ENCODE measurements at places on chromosomes 11 and 22.

- DNase-seq = no peak
These were observed 67.1 kb downstream of the GGTLC2 start for GRCh38 chr22:22711532-22711913.

- no peak for DNase-seq
These were observed 11.7 kb upstream of the RDX start for GRCh38 chr11:110308071-110308470.

DNA sequence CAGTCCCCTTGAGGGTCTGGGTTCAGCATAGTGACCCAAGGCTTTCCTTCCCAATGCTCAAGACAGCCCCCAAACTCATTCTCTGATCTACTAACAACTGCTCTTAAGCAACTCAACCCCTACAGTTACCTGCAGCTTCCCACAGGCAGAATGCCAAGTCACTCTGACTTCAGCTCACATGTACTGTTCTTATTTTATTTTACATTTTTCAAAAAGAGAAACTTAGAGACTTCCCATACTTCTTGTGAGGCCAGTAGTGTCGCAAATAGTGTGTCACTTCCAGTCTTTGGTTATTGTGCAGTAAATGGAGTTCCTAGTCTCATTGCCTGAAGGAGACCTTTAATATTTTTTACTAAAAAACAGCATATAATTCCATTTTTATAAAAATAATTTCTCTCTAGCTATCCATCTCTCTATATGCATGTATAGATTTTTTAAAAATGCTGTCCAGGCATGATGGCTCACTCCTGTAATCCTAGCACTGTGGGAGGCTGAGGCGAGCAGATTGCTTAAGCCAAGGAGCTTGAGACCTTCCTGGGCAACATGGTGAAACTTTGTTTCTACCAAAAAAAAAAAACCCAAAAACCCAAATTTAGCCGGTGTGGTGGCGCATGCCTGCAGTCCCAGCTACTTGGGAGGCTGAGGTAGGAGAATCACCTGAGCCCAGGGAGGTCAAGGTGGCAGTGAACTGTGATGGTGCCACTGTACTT is 41.8 kb downstream of the ENTHD1 start:
- no peak for DNase-seq

GRCh38 chr22:43917521-43917920 is 6.1 kb upstream of the PNPLA3 start:
- no peak for DNase-seq

DNA sequence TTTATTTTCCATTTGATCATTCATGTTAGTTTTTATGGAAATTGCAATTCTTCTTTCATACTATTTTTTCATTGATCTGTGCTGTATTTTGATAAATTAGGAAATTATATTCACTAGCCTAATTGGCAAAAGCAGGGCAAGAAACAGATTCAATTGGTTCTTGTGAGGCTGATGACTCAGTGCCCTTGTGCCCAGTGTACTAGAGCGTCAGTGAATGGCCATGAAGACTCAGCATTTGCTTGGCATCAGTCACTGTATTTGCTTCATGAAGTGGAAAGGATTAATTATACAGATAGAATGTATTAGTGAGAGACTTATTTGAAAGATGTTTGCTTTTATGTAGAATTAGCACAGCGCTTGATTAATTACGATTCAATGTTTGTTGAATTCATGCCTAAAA is 31.8 kb downstream of the MRGPRX1 start:
- no peak for DNase-seq

DNA sequence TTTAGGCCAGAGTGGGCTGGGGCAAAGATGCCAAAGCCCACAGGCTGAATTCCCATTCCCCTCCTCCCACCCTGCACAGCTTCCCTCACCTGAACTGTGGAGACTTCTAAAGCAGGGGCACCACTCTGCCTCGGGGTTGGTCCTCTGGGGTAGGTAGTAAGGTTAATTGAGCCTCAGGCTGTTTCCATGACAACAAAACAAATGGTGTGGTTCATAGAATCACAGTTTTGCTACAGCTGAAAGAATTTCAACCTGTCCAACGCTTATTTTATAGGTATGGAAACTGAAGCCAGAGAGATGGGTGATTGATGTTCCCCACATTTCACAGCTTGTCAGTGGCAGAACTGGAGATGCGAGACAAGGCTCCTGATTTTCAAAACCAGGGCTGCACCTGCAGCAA is 109.5 kb downstream of the SNX19 start:
- no peak for DNase-seq

DNA sequence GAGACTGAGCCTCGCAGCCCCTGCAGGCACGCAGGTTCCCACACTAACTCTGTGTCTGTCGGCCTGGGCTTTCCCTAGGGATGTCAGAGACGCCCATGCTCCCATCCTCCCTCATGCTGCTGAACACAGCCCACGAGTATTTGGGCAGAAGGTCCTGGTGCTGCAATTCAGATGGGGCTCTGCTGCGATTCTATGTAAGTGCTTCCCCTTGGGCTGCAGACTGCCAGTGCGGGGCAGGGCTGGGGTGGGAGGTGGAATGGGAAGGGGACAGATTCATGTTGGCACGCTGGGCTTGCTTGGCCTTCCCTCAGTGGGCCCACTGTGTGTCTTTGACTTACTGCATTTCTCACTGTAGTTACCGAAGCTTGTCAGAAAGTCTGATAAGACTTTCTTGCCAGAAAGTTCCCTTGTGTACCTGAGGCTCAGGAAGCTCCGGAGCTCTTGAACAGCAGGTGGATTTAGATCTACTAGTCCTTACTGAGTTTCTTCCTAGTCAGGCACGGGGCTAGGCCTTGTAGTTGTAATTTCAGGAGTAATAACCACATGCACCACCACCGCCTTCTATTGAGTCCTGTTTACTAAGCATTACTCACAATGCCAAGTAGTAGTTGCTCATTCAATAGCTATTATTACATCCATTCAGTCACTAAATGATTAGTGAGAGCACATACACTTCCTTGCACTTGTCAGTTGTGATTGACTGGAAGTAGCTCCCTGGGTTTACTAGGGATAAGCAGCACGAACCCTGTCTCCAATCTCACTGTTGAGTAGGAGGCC is 65.2 kb downstream of the CABIN1 start:
- DNase-seq = no peak

GRCh38 chr11:76291576-76292526 is 85.5 kb upstream of the WNT11 start:
- DNase-seq = no peak

DNA sequence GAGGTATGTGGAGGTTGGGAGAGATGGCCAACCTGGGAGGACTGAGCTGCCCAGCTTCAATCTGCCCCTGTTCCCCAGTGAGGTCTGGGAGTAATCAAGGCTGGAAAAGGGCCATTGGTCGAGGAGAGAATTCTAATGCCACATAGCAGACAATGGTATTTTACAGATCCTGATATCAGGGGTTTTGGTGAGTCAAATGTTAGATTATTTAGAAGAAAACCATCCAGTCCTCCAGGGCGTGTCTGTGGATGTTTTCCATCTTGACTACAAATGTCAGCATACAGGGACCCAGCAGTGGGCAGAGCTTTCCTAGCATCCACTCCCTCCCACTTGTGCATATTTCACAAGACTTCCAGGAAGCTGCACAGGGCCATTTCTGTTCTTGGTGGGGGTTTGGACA is 107.9 kb downstream of the SCN3B start:
- DNase-seq = no peak

DNA sequence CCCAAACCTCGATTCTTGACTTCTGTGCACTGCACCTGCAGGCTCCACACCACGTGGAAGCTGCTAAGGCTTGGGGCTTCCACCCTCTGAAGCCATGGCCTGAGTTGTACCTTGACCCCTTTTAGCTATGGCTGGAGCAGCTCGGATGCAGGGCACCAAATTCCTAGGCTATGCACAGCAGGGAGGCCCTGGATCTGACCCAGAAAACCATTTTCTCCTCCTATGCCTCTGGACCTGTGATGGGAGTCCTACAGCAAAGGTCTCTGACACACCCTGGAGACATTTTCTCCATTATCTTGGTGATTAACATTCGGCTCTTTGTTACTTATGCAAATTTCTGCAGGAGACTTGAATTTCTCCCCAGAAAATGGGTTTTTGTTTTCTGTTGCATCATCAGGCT is 309.2 kb upstream of the DDI1 start:
- no peak for DNase-seq

- DNase-seq = no peak
These were observed 47.5 kb downstream of the LINC01488 start for GRCh38 chr11:69529001-69529400.

GRCh38 chr11:58866788-58867187 is 22.3 kb upstream of the GLYATL2 start:
- DNase-seq = no peak

GRCh38 chr11:61973476-61974162 is 6.2 kb upstream of the FTH1 start:
- DNase-seq = no peak

DNA sequence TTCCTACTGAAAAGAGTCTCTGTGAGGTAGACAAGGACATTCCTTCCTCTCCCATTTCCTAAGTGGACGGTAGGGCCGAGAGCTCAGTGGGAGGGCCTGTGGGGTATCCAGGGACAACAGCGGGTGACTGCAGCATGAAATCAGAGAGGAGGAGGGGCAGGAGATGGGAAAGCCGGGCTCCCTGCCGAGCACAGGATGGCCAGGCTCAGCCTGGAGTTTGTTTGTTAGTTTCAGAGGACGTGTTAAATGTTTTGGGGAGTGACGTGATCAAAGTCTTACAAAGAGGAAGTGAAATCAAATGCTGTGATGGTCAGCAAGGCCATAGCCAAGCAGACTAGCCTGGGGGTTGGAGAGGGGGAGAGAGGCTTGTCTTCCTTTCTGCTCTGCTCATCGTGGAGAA is 152.7 kb downstream of the ADAMTS15 start:
- no peak for DNase-seq

GRCh38 chr11:119461229-119461963 is 38.4 kb upstream of the THY1 start:
- DNase-seq = no peak

DNA sequence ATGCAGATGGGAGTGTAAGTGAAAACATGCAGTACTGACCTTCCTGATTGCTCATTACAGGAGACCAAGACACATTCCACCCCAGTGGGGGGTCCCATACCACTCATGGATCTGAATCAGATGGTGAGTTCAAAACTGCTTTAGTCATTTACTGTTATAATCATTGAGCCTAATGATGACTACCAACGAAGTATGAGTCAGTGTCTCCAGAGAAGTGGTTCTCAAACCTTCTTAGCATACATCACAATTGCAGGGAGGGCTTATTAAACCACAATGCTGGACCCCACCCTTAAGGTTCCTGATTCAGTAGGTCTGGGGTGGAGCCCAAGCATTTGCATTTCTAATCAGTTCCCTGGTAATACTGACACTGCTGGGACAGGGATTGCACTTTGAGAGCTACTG is 75.8 kb downstream of the CD44 start:
- DNase-seq = no peak

- DNase-seq = no peak
These were observed 99.1 kb upstream of the GRAMD1B start for GRCh38 chr11:123330948-123331347.

DNA sequence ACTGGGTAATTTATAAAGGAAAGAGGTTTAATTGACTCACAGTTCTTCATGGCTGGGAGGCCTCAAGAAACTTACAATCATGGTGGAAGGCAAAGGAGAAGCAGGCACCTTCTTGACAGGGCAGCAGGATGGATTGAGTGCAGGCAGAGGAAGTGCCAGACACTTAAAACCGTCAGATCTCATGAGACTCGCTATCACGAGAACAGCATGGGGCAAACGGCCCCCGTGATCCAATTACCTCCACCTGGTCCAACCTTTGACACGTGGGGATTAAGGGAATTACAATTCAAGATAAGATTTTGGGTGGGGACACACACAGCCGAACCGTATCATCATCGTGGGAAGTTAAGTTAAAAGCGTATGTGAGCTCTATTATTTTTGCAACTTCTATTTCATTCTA is 71.4 kb upstream of the SYN3 start:
- DNase-seq = no peak

DNA sequence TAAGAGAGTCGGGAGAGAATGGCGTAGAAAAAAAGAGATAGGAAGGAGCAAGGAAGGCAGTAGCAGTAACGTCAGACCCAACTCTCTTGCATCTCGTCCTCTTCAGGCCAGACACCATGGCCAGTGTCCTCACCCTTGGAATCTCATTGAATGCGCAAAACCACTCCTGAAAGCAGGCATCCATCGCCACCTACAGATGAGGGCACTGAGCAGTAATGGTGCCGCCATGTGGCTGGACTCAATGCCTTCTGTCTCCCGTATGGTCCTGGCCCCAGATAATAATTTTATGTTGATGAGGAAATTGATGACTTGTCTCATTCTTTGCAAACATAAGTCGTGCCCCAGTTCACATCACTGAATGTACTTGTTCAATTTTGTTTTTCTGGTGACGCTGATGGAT is 17.8 kb upstream of the ALX4 start:
- DNase-seq = no peak

- DNase-seq = no peak
These were observed 61.6 kb upstream of the PTPN5 start for GRCh38 chr11:18853086-18853720.

- DNase-seq = no peak
These were observed 331.4 kb upstream of the RAG2 start for GRCh38 chr11:36929401-36929800.

GRCh38 chr11:60018058-60018457 is 1.1 kb downstream of the OOSP4B start:
- DNase-seq = no peak

GRCh38 chr11:62458212-62459002 is 39.6 kb downstream of the SCGB1A1 start:
- no peak for DNase-seq

DNA sequence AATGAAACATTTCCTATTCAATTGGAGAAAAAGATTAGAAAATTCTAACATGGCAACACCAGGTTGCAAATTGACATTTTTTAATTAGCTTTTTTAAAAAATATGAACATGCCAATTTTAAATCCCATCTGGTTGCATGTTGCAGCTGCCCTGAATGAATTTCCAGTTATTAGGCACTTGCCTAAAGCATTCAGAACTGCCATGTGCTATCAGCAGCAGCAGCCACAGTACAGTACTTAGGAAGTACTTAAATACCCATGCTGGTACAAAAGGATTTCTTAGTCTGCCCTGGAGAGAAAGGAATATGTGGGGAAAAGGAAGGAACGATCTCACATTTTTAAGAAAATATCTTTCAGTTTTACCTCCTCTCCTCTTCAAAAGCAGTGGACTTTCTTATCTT is 46.2 kb downstream of the FAM168A start:
- no peak for DNase-seq

Measured in stimulated activated CD4-positive, alpha-beta T cell treated with anti-CD3 and anti-CD28 coated beads, Interleukin-1b, Interleukin-23, amount 100 ng/mL, for 1 hour (primary cell).